Omental fat pad (tissue), 4 donors: ENCODE measurements at places on chromosomes 13 and 19.

GRCh38 chr13:95067303-95067702 is 233.9 kb downstream of the ABCC4 start:
- no peak for DNase-seq

GRCh38 chr13:26457212-26457611 is 100.3 kb upstream of the WASF3 start:
- DNase-seq = no peak

DNA sequence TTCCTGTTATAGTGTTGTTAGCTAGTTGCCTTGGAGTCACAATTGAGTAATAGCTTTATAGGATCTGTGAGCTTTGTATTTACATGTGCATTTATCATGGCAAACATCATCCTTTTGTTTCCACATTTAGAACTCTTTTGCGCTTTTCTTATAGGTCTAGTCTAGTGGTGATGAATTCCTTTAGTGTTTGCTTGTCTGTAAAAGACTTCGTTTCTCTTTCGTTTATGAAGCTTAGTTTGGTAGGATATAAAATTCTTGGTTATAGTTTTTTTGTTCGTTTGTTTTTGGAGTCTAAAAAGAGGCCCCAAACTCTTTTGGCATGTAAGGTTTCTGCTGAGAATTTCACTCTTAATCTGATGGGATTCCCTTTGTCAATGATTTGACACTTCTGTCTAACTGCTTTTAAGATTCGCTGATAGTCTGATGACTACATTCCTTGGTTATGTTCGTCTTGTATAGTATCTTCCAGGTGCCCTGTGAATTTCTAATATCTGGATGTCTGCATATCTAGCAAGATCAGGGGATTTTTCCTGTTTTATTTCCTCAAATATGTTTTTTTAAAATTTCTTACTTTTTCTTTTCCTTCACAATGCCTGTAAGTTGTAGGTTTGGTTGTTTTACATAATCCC is 20.2 kb downstream of the DNAJC3 start:
- DNase-seq = no peak

DNA sequence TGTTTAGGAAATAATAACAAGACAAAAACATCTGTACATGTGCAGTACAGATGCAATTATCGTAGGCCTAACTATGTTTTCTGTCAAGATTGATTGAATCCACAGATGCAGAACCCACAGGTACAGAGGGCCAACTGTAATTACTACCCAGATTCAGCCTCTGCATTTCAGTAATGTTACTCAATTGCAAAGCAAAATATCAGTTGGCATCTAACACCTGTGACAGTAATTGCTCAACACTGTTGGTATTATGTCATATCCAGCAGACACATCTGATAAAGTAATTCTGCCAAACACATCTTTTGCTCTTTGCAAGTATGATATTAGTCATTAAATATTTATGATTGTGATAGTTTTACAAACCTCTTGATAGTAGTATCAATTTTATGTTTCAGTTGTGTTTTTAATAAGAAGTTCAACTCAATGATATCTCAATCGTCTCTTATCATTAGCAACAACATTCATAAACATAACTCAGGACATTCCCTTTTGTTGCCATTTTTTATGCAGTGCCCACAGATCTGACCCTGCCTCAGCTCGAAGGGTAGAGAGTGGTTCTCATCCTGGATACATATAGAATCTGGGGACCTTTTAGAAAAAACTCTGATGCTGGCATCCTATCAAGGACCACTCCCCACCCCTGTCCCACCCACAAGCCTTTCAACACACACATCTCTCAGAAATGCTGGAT is 104.7 kb downstream of the MYCBP2 start:
- no peak for DNase-seq

DNA sequence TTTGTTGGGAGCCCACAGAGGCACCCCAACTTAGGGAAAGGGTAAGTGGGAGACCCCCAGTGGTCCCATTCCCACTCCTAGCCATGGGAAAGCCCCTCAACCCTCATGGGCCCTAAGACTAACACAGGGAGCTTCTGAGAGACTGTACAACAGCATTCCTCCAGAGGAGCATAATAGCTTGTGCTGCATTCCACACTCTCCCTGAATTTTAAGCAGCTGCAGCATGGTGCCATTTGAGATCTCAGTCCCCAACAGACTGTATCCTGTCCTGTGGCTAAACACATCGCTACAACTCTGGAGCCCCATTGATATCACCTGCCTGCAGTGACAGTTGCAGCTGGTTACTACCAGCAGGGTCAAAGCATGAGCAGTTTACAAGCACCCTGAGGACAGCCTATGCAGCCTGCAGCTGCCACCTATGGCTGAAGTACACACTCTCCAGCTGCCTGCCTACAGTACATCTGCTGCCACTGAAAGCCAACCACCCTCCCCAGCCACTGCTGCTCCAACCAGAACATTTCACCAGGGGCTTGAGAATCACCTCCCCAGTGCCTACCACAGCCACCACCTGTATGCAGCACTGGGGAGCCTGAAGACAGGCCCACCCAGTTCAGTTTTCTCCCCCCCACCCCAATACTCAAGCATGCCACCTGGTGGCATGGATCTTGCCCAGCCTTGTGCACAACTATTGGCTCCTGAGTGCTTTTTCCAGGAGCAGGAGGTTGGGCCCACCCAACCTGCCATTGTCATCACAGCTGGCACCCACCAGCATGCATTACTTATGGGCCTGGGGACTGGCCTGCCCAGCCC is 557.3 kb downstream of the GPC5 start:
- no peak for DNase-seq
